ENCODE measurements at places on chromosomes 11 and 22. TPM values are rescaled to one million over a fixed set of nuclear protein-coding genes. Genes with fewer than 3 reads are reported as not detected.

- DNase-seq = peak; percentile 12
Measured at GRCh38 chr11:2777386-2777785, 77.6 kb upstream of the KCNQ1OT1 start.

DNA sequence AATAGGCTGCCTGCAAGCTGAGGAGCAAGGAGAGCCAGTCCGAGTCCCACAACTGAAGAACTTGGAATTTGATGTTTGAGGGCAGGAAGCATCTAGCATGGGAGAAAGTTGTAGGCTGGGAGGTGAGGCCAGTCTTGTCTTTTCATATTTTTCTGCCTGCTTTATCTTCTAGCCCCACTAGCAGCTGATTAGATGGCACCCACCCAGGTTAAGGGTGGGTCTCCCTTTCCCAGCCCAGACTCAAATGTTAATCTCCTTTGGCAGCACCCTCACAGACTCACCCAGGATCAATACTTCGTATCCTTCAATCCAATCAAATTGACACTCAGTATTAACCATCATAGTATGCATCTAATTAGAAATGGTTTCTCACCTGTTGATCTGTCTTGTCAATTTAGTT is 5.0 kb upstream of the COX8A start:
- DNase-seq = no peak

DNA sequence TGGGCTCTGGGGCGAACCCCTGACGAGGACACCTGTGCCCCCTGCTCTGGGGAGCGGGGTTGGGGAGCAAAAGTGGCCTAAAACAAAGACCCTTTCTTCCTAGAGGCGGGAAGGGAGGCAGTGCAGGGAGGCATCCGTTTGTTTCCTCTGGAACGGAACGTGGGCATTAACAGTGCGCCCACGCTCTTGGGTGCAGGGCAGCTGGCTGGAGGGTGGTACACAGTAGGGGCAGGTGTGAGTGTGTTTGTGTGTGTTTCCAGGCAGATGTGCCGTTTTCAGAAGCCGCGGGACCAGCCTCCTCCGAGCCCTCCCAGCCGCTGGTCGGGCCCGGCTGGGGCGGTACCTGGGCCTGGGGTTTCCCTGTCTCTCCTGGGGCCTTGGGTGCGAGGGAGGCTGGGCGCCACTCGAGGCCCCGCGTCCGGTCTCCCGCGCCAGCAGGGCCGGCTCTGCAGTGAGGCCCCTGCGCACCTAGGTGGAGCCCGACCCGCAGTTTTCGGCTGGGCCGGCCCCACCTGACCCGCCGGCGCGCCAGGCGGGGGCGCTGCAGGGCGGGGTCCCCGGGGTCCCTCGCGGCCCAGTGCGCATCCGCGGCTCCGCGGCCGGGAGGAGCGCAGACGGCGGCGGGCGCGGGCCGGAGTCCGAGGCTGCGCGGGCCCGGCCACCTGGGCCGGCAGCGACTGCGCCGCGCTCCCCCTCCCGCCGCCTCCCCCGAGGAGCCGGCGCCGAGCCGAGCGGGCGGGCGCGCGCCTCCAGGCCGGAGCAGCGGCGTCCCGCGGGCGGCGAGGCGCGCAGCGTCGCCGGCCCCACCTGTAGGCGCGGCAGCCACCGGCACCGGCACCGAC is 1252.7 kb downstream of the BRD1 start:
- no peak for DNase-seq

DNA sequence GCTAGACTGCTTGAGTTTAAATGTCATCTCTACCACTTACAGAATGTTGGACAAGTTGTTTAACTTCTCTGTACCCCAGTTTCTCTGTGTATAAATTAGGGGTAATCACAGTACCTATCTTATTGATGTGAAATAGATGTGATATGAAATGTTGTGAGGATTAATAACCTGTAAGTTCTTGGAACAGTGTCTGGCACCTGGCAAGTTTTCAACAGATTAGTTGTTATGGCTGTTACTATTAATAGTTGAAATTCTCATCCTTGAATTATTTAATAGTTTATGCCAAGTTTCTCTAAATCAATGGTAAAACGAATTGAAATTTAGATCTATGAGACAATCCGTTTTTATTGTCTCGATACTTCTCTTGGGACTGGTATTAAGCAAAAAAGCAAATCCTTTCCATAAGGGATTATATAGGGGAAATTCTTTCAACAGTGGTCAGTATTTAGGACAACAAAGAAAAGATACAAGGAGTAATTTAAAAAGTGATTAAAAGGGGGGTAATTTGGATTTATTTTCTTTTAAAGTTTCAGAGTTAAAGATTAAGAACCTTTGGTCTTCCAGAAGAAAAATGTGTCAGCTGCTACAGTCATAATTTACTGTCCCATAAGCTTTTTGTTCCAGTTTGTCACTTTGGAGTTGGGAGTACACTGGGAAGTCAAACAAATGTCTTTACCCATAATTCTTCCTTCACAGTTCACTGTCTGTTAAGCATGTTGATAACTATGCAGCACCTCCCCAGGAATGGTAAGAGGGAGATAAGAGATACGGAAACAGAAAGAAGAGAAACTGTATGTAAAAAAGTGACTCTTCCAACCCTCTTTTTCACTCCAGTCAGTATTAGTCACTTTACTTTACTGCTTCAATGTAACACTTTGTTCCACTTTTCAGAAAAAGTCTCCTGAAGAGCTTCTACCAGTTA is 13.2 kb downstream of the PDE3B start:
- no peak for DNase-seq

GRCh38 chr11:118410055-118410745 is 8.8 kb downstream of the ATP5MG start:
- DNase-seq = no peak

DNA sequence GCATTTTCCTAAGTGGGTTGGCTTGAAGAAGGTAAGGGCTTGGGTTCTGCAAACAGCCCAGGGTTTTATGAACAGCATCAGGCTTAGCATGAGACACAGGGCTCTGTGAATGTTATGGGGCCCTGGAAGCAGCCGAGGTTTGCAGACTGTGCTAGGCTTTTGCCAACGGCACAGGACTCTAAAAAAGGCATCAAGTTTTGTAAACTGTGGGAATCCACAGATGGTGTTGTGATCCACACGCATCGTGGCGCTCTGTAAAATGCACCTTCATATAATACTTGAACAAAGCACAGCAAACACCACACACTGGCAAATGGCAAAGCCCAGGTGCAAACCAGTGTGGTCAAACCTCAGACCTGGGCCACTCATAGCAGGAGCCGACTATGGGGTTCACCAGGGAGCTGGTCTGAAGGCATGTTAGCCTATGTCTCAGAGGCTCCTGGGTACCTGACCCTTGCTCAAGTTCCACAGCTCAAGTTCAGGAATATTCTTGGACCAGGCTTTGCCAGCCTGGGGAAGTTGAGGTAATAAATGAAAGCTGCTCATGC is 2.4 kb upstream of the SLCO2B1 start:
- DNase-seq = no peak

DNA sequence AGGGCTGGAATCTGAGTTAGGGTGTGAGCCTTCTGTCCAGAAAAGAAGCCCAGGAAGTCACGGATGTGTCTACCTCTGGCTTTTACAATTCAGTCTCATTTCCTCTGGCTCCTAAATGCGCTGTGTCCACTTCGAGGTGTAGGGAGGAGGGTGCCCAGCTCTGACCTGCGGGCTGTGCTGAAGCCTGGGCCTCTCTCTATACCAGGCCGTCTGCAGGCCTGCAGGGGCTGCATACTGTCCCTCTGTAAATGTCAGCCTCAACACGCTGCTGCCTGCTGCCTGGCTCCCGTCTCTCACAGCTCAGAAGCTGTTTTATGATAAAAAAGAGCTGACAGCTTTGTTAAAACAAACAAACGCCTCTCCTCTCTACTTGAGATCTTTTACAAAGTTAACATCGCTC is 14.5 kb downstream of the ARVCF start:
- DNase-seq = no peak

DNA sequence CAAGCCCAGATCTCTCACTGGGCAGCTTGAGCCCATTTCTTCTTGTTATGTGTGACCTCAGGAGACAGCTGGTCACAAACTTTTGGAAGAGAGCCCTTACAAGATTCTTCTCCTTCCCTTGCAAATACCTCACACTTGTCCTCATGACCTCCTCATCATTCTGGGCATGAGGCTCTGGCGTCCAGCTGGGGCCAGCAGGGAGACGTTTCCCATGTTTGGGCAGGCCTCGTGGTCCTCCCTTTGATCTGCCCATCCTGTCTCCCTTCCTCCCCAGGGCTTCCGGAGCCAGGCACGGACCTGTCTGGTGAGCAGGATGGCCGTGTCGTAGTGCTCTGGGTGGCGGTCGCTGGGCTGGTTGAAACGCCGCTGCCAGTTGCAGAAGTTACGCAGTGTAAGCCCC is 9.7 kb downstream of the ADAMTS8 start:
- DNase-seq = no peak

DNA sequence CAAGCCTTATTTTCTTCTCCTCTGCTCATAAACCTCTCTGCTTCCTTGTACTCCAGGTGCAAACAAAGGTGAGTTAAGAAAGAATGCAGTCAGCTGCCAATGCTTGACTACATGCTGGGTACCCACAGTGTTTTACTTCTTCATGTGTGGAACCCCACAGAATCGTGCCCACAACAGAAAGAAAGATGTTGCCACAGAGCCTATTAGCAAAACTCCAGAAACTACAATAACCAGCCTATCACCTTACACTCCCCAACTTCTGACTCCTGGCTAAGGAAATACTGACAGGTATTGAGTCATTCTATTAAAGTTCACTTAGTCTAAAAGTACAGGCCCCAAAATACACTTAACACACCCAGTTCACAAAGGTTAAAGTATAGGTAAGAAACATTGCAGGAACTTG is 56.9 kb upstream of the CCDC89 start:
- no peak for DNase-seq

DNA sequence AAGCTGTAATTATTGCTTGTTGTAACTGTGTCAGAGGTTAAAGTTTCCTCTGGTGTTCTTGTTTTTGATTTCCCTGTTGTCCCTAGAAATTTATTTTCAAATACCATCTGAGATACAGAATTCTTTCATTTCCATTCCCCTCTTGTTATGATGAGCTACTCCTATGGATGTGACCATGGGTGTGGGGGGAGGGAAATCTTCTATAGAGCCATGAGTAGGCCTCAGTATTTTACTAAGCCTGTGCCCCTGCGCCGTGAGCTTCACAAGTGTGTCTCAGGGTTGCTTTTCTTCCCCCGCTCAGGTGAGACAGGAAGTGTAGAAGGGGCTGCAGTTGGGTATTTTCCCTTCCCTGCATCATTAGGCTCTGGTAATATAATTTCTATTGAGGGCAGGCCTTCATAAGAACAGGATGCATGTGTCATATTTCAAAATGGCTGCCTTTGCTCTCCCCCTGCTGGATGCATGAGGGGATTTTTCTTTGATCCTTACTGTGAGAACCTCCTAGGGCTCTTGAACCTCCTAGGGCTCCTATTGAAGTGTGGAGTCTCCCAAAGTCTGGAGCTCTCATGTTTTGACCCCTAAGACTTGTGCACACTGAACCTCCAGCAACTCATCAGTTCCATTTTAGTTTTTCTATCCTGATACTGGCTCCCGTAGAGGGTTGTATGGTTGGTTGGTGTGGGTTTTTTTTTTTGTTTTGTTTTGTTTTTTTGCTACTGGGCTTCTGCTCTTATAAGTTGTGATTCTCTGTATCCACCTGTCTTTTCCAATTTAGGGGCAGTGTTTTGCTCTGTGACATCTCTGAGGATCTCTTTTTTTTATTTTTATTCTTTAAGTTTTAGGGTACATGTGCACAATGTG is 658.2 kb downstream of the NTM start:
- peak; percentile 42 for DNase-seq

DNA sequence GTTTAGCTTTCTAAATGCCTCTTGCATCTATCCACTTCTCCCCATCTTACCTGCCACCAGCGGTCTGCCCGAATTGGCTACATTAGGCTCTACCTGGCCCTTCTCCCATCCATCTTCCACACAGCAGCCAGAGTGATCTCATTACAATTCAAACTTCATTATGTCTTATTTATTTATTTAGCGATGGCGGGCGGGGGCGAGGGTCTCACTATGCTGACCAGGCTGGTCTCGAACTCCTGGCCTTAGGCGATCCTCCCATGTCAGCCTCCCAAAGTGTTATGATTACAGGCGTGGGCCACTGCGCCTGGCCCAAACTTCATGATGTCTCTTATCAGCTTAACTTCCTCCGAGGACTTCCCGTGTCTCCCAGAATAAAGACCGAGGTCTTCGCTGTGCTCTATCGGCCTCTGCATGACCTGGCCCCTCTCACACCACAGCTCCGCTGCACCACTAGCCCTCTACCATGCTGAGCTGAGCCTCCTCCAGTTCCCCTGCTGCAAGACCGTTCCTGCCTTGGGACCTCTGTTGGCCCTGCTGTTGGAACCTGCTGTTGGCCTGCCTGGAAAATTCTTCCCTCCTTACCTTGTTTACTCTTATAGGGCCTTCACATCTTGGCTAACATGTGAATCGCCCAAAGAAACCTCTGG is 870 bp upstream of the CTTN start:
- no peak for DNase-seq

DNA sequence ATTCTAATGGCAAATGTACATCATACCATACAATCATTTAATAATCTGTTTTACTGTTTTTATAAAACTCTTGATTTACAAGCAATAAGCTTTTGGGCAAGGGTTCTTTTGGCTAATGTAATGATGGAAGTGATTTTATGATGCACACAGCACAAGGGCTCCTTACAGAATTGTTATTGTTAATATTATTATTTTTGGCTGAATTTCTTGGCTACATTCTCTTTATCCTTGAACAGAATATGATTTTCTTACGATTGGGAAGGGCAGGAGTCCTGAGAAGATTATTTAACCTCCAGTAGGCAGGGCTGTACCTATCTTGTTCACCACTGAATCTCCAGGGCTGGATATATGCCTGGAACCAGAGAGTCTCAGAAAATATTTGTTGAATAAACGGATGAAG is 70.4 kb upstream of the ARHGAP20 start:
- no peak for DNase-seq

GRCh38 chr22:42243802-42244060 is 26.7 kb downstream of the TCF20 start:
- no peak for DNase-seq

- DNase-seq = peak; percentile 98
Measured at GRCh38 chr11:46248289-46249102, 29.0 kb upstream of the CREB3L1 start.

The PUS3 gene
- 26.2 TPM for total RNA-seq

The SYCE3 gene
- total RNA-seq = not detected

The KRTAP5-5 gene
- not detected for total RNA-seq

The OR52E6 gene
- total RNA-seq = not detected

The IFITM10 gene
- 0.47 TPM for total RNA-seq

The MRGPRX3 gene
- total RNA-seq = 0.93 TPM

The SCUBE1 gene
- total RNA-seq = not detected

The TECTA gene
- total RNA-seq = 0.53 TPM

The KRTAP5-8 gene
- total RNA-seq = not detected

The KRTAP5-10 gene
- total RNA-seq = not detected
